ENCODE measurements at places on chromosomes 6 and 20.
A peak's percentile ranks its signal among the peaks of the same experiment; 100 is the strongest.

- no peak for DNase-seq
Measured at GRCh38 chr20:57577679-57578475, 17.0 kb downstream of the PCK1 start.

GRCh38 chr6:9225441-9225871 lies 790.1 kb upstream of the SLC35B3 start:
- DNase-seq = no peak

- peak; percentile 42 for DNase-seq
Measured at GRCh38 chr6:25138233-25138933, 140.8 kb upstream of the CARMIL1 start.

DNA sequence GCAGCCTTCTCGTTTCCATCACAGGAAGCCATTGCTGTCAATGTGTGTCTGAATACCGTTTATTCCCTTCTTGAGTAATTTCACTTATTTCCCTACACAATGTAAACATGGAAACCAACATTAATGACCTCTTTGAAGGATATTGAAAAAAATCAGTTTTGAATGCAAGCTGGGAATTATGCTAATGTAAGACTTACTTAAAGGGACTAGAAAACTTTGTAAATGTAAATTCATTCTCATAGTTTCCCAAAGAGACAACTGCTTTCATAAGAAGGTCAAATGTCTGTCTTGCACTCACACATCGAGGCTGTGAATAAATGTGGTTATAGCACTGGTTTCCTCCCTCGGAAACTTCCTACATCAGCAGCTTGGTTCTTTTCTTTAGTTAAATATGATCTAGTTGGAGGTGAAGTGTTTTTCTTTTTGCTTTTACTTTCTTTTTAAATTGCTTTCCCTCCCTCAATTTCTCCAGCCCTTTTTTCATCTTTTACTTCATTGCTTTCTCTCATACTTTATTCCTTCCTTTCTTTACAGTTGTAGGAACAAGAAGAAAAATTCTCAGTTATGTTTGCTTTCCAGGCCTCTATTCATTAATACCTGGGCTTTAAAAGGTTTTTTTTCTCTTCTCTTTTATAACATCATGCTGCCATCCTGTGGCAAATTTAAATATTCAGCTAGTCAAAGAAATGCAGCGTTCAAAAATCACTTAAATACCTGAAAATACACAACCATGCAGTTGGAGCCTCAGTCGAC lies 108.3 kb downstream of the TNFAIP3 start:
- no peak for DNase-seq

DNA sequence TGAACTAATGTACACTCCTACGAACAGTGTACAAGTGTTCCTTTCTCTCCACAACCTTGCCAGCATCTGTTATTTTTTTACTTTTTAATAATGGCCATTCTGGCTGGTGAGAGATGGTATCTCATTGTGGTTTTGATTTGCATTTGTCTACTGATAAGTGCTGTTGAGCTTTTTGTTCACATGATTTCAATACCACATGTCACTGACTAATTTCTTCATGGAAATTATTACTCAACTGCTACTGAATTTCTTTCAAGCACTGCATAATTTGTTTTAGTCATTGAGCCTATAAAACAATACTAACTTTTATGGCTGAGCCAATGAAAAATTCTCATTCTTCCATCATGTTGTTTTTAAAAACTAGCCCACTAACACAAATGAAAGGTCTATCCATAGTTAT lies 115.4 kb downstream of the FRK start:
- no peak for DNase-seq

- DNase-seq = no peak
Measured at GRCh38 chr20:37209661-37210314, 30.4 kb upstream of the MROH8 start.

DNA sequence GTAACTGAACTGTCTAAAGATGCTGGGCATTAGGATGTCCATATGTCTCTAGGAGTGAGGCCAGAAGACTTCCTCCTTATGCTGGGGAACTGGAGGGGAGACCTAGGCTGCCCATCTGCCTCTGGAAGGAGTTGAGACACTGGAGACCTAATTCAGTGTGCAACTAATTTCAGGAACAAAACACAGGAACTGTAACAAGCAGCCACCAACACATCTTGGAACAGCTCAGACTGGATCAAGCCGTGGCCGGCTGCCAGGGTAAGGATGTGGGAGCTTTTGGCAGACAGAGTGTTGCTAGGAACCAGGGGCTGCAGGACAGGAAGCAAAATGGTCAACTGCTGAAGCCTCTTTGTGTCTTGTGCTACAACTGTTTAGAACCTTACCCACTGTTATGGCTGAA lies 16.4 kb upstream of the MAS1 start:
- DNase-seq = no peak

DNA sequence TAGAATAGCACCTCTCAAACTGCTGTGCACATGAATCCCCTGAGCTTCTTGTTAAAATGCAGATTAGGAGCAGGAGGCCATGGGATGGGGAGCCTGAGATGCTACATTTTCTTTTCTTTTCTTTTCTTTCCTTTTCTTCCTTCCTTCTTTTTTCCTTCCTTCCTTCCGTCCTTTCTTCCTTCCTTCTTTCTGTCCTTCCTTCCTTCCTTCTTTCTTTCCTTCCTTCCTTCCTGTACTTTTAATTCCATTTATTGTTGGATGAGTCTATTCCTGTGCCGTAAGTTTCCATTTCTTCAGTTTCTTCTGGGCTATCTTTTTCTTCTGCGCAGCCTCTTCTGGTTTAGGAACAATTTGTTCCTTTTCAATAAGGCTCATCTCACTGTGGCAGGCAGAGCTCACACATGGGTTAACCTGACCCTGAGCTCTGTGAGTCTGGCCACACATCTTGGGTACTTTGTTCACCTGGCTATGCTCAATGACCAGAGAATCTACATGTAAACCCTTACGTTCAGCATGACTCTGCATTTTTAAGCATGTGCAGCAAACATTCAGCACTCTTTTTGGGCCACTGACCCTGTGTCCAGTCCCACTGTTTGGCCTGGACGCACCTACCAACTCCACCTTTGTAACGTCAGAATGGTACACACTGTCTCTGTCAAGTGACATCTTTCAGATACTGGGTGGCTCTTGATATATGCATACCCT lies 114.7 kb upstream of the INSM1 start:
- no peak for DNase-seq

DNA sequence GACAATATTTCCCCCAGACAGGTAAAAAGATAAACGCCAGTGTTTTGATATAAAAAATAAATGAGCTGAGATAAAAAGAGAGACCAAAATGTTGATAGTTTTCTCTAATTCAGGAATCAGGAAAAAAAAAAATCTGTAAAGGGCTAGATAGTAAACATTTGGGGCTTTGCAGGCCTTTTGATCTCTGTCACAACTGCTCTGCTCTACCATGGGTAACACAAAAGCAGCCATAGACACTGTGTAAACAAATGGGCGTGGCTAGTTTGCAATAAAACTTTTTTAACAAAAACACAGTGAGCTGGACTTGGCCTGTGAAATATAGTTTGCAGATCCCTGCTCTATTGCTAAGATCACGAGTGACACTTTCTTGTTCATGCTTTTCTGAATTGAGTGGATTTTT lies 219.1 kb upstream of the STXBP5 start:
- no peak for DNase-seq

- DNase-seq = no peak
Measured at GRCh38 chr6:18214003-18214402, 50.3 kb downstream of the DEK start.

- no peak for DNase-seq
Measured at GRCh38 chr6:82084324-82084920, 163.1 kb downstream of the IBTK start.

DNA sequence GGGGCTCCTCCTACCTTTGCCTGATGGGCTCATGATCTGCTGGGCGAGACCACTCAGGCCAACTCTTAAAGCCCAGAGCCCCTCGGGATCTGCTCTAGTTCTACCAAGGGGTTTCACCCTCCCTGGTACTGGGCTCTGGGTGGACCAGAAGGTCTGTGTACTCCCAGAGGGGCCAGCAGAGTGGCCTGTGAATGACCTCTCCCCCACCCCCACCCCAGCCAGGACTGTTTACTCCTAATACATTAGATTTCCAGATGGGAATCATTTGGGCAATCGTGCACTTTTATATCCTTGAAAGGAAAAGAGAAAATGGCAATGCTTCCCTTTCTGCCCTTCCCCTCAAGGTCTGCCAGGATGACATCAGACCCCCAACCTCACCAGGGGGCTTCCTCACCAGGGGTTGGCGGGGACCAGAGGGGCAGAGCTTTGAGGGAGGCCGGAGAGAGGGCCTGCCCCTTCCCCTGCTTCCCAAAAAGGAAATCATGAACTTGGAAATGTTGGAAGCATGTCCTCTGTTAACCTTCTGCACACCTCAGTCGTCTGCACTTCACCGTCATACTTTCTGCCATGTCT lies 37.1 kb upstream of the PMEPA1 start:
- no peak for DNase-seq

DNA sequence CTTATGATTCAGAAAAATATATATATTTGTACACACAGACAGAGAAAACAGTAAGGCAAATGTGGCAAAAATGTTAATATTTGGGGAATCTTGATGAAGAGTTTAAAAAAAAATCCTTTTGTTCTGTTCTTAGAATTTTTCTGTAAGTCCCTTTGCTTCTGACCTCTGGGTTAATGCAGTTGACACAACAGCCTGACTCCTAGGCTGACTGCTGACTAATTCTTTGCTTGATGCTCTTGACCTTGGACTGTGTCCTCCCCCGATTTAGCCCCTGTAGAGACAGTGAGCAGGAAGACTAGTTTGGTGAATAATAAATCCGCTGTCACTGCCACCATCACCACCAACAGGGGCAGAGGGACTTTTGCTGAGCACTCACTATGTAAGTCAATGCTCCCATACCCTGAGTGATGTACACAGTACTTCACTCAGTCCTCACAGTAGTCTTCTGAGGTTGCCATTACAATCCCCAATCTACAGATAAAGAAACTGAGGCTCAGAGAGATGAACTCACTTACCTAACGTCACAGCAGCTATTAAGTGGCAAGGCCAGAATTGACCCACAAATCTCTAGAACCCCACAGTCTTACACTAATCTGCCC lies 71.7 kb downstream of the SNX5 start:
- DNase-seq = no peak

DNA sequence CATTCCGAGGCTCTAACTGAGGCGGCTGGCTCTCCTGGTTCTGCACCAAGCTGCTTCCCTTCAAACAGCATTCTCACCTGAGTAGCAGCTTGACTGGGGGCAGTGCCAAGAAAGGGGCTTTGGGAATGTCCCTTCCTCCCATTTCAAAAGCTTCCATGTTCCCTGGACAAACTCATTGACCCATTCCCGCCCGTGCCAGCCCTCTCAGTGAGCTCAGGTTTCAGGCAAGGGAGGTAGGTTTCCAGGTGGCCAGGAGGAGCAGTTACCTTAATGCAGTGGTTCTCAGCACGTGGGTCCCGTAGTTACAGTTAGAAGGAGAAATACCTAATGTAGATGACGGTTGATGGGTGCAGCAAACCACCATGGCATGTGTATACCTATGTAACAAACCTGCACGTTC lies 135.2 kb downstream of the ELOVL4 start:
- no peak for DNase-seq

- no peak for DNase-seq
Measured at GRCh38 chr6:143961066-143961465, 47.0 kb downstream of the PLAGL1 start.

- no peak for DNase-seq
Measured at GRCh38 chr6:35209081-35209480, 4.7 kb upstream of the SCUBE3 start.

GRCh38 chr6:138302554-138302953 lies 75.2 kb upstream of the SMIM28 start:
- DNase-seq = no peak

- DNase-seq = no peak
Measured at GRCh38 chr20:22802296-22802695, 217.9 kb upstream of the FOXA2 start.

DNA sequence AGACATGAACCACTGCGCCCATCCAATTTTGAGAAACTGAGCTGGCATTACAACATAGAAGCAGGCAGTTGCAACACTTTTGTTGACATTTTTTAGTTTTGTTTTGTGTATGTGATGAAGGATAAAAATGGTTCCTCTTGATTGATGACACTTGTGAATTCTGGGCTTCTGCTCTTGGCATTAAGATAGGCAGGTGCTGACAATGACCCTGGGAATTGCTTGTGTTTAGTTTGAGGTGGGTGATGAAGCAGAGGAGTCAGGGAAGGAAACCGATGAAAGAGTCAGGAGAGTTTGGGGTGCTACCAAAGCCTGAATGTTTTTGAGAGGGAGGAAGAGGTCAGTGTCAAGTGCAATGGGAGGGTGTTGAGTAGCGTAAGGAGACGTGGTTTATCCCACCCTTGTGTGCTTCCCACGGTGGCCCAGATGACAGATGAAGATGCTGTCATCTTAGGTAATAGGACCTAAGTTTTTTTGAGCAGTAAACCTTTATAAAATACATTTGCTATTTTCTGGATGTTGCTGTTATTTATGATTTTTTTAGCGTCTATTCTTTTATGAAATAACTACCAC lies 19.4 kb downstream of the CDS2 start:
- DNase-seq = no peak

GRCh38 chr6:52890018-52890417 lies 19.5 kb downstream of the GSTA3 start:
- no peak for DNase-seq

- no peak for DNase-seq
Measured at GRCh38 chr20:38635721-38636288, 34.2 kb downstream of the ARHGAP40 start.

- DNase-seq = no peak
Measured at GRCh38 chr6:134516582-134516981, 198.7 kb upstream of the SGK1 start.

DNA sequence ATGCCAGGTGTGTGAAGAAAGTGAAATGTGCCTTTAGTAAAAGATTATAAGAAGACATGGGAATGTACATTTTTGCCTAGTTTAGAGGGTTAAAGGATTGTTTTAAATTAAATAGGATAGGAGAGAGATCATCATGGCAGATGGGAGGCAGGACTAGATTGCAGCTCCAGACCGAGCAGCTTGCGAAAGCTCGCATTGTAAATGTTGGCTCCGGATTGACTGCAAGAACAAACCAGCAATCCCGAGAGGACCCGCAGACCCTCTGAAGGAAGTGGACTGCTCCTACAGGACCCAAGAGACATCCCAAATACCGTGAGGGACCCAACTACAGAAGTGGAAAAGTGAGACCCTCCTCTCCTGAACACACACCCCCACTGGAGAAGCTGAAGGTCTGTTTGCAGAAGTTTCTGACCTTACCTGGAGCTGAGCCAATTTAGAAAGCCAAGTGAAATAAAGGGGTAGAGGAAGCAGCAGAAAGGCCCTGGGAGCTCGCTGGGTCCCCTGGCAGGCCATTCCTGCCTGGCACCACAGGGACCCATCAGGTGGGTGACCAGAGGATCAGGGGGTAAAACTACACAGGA lies 30.0 kb upstream of the TPD52L1 start:
- DNase-seq = no peak

DNA sequence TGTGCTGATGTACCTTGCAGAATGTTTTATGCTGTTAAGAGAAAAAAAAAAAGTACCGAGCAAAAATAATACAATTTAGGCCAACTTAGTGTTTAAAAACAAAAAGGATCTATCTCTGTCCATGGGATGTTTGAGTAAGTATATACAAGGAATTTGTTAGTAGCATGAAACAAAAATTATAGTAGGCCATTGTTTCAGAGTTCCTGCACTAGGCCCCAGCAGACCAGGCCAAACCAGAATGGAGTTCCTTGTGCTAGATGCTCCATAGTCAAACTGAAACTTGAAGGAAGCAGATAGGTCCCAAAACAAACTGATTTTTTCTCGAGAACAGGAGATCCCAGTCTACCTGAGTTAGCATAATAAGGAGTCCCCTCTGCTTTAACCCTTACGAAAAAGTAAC lies 72.5 kb downstream of the SNX9 start:
- DNase-seq = no peak
